Activated CD8-positive, alpha-beta T cell treated with anti-CD3 and anti-CD28 coated beads for 36 hours (primary cell): ENCODE measurements at places on chromosomes 13 and 19. TPM values are rescaled to one million over a fixed set of nuclear protein-coding genes. Genes with fewer than 3 reads are reported as not detected.
A peak's percentile ranks its signal among the peaks of the same experiment; 100 is the strongest.

- H3K27me3 ChIP-seq: no peaks in the 10 kb centered on the region
- DNase-seq: no peak
- H3K27ac ChIP-seq: no peak overlapping the region
- no peak overlapping the region for H3K4me3 ChIP-seq
Observed at GRCh38 chr13:44072536-44072935, 192.8 kb downstream of the LACC1 start.

- H3K4me1 ChIP-seq: no peaks in the 10 kb centered on the region
- no peak overlapping the region for H3K4me3 ChIP-seq
- DNase-seq: no peak
- H3K27ac ChIP-seq: no peak overlapping the region
- peaks cover 22% of the 10 kb centered on the region for H3K36me3 ChIP-seq
- H3K27me3 ChIP-seq: no peaks in the 10 kb centered on the region
Observed at GRCh38 chr19:16394681-16395375, 70.2 kb downstream of the KLF2 start.

GRCh38 chr19:7914598-7915045 is at the start of gene TGFBR3L:
Gene TGFBR3L, plus strand, starts transcription at chr19:7914830.
- no peak within 1 kb of the TSS for H3K27ac ChIP-seq
- peaks cover 19% of the 10 kb centered on the region for H3K36me3 ChIP-seq
- H3K27me3 ChIP-seq: peaks cover 20% of the 10 kb centered on the region
- peaks cover 20% of the 10 kb centered on the region for H3K4me1 ChIP-seq

DNA sequence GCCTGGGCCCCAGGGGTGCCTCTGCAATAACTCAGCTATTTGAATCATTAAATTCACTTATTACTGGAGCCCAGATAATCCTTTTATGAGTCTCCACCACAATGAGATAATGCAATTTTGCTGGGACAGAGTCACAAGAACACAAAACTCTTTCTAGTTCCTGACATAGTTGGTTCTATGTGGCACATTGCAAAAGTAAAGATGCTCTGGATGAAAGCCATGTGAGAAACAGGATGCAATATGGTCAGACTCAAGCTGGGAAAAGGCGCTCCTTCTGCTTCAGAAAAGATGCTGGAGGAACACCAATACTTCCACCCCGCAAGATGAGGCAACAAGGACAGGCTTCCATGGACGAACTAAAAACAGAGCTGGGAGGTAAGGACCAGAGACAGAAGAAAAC is 5.7 kb downstream of the ANKRD27 start:
- no peak for DNase-seq
- no peak overlapping the region for H3K27ac ChIP-seq
- H3K36me3 ChIP-seq: peaks cover 4% of the 10 kb centered on the region
- no peaks in the 10 kb centered on the region for H3K27me3 ChIP-seq

GRCh38 chr19:48608798-48609263 is 2.3 kb downstream of the SPACA4 start:
- no peaks in the 10 kb centered on the region for H3K27me3 ChIP-seq
- H3K4me3 ChIP-seq: no peak overlapping the region
- peaks cover 2% of the 10 kb centered on the region for H3K36me3 ChIP-seq
- DNase-seq: peak; percentile 70
- no peak overlapping the region for H3K27ac ChIP-seq

GRCh38 chr19:8194528-8195267 is 14.5 kb upstream of the CERS4 start:
- H3K4me3 ChIP-seq: peak overlapping the region; percentile 50
- no peaks in the 10 kb centered on the region for H3K27me3 ChIP-seq
- no peaks in the 10 kb centered on the region for H3K36me3 ChIP-seq
- H3K4me1 ChIP-seq: peaks cover 35% of the 10 kb centered on the region
- peak; percentile 74 for DNase-seq

DNA sequence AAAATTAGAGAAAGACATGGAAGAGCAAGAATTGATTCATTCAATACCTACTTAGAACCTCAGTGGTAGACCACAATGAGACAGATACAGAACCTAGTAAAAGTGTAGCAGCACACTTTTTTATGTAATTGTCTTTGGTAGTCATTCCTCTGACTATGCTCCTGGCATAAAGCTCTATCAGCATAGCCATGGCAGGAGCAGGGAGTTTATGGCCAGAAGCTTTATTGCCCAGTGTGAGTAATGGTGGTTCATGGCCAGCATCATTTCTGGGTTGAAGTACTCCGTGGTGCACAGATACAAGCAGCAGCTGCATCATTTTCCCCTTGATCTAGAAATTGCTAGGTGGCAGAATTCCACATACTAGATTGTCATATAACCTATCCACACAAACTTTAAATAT is 352.6 kb downstream of the TBC1D4 start:
- H3K36me3 ChIP-seq: no peaks in the 10 kb centered on the region
- H3K27me3 ChIP-seq: peaks cover 3% of the 10 kb centered on the region
- H3K4me3 ChIP-seq: no peak overlapping the region
- no peak for DNase-seq

DNA sequence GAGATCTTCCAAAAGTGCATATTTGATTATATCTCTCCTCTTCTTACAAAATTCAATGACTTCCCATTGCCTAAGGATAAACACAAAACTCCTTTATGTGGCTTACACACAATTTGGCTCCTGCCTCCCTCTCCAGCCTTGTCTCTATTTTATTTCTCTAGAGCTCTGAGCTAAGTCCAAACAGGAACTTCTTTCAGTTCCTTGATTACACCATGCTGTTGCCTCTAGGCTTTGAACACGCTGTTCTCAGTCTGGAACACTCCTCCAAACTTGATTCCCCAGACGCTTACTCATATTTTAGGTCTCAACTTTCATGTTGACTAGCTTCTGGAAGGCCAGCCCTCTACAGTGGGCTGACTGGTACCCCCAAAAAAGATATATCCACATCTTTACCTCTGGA is 258.5 kb downstream of the COG6 start:
- DNase-seq: no peak
- peaks cover 4% of the 10 kb centered on the region for H3K27me3 ChIP-seq
- peaks cover 8% of the 10 kb centered on the region for H3K4me1 ChIP-seq
- no peaks in the 10 kb centered on the region for H3K36me3 ChIP-seq
- H3K4me3 ChIP-seq: no peak overlapping the region
- H3K27ac ChIP-seq: no peak overlapping the region

- DNase-seq: no peak
- no peak overlapping the region for H3K27ac ChIP-seq
- H3K27me3 ChIP-seq: no peaks in the 10 kb centered on the region
- no peak overlapping the region for H3K4me3 ChIP-seq
Observed at GRCh38 chr13:60369242-60369641, 27.8 kb upstream of the TDRD3 start.

GRCh38 chr13:75236774-75237173 is 245.2 kb downstream of the TBC1D4 start:
- no peak overlapping the region for H3K27ac ChIP-seq
- H3K4me1 ChIP-seq: no peaks in the 10 kb centered on the region
- H3K4me3 ChIP-seq: no peak overlapping the region

DNA sequence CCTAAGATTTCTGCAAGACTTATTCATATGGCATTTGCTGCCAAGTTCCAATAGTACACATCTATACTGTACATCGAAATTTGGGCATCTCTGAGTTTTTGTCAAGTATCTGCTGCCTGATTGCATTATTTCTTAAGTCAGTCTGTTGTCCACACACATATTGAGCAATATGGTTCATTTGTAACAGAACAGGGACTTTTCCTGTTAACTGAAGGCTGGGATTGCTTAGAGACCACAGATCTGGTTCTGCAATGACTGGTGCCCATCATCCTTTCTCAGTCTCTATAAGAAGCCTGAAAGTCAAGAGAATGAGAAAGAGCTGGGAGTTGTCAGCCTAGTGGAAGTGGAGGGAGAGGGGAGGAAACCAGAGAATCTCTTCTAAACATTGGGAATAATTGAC is 22.5 kb upstream of the MYCBP2 start:
- H3K27me3 ChIP-seq: no peaks in the 10 kb centered on the region
- no peaks in the 10 kb centered on the region for H3K36me3 ChIP-seq
- no peak overlapping the region for H3K4me3 ChIP-seq
- peaks cover 20% of the 10 kb centered on the region for H3K4me1 ChIP-seq

DNA sequence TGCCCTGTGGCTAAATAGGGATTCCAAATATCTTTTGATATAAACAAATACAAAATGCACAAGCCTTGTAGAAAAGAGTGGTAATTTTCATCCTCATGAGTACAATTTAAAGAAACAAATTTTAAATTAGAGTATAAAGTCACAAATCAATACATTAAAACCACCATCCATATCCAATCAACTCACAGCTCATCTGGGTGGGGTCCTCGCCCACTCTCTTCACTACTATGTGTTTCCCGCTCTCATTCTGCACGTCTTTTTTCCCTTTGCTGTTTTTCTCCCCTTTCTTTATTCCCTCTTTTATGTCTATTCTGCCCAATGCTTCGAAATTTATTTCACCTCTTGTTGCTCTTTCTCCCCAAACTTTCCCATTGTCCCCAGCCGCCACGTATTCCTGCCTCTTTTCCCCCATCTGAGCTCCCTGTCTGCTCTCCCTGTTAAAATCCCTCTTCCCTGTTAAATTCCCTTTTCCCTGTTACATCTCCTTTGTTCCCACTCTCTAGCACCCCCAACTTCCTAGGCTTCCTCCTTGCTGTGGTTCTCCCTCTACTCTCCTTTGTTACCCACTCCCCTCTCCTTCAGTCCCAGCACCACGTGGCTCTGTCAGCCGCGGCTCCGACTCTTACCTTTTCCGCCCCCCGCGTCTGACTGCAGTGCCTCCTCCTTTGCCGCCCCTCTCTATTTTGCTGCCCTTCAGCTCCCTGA is 1.3 kb downstream of the ZNF616 start:
- peak; percentile 56 for DNase-seq
- H3K27ac ChIP-seq: peak overlapping the region; percentile 91
- peak overlapping the region; percentile 95 for H3K4me3 ChIP-seq
- H3K27me3 ChIP-seq: no peaks in the 10 kb centered on the region
- H3K4me1 ChIP-seq: peaks cover 25% of the 10 kb centered on the region
- H3K36me3 ChIP-seq: peaks cover 40% of the 10 kb centered on the region

DNA sequence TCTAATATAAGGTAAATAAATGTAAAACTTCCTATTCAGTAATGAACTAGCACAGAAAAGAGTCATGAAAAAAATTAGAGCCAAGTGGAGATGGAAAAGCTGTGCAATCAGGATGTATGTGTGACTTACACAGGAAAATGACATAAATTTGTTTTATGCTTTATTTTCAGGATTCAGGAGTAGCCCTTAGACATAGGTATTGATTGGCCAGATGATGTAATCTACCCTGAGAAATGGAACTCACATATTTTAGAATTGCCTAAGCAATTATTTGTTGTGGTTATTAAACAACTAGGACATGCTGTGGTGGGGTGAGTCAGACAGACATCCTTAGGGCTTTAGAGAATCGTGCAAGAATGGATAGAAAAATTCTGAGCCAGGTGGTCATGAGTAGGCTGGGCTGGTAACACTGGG is 110.6 kb downstream of the PCDH9 start:
- no peaks in the 10 kb centered on the region for H3K36me3 ChIP-seq
- DNase-seq: no peak
- H3K4me1 ChIP-seq: no peaks in the 10 kb centered on the region

DNA sequence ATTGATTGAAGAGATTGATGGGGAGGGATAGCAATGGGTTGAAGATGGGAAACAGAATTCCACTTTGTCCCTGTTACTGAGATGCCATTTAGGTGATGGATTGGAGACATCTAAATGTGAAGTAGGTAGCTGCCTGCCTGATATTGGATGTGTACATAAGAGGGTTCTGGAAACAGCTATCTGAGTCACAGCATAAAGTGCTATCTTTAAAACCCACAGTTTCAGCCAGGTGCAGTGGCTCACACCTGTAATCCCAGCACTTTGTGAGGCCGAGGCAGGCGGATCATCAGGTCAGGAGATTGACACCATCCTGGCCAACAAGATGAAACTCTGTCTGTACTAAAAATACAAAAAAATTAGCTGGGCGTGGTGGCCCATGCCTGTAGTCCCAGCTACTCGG is 72.6 kb downstream of the DNAJC3 start:
- no peaks in the 10 kb centered on the region for H3K27me3 ChIP-seq
- H3K4me1 ChIP-seq: peaks cover 5% of the 10 kb centered on the region
- no peak for DNase-seq
- no peak overlapping the region for H3K4me3 ChIP-seq
- H3K36me3 ChIP-seq: peaks cover 5% of the 10 kb centered on the region

GRCh38 chr19:44258835-44259413 is 762 bp upstream of the ZNF233 start:
- H3K36me3 ChIP-seq: peaks cover 33% of the 10 kb centered on the region
- no peak overlapping the region for H3K4me3 ChIP-seq
- DNase-seq: no peak
- peaks cover 9% of the 10 kb centered on the region for H3K4me1 ChIP-seq
- H3K27ac ChIP-seq: no peak overlapping the region

- H3K4me3 ChIP-seq: peak overlapping the region; percentile 92
- peak overlapping the region; percentile 93 for H3K27ac ChIP-seq
- H3K4me1 ChIP-seq: peaks cover 36% of the 10 kb centered on the region
- H3K36me3 ChIP-seq: peaks cover 15% of the 10 kb centered on the region
- peak; percentile 48 for DNase-seq
Observed at GRCh38 chr19:3554254-3555083, 2.9 kb downstream of the MFSD12 start.

DNA sequence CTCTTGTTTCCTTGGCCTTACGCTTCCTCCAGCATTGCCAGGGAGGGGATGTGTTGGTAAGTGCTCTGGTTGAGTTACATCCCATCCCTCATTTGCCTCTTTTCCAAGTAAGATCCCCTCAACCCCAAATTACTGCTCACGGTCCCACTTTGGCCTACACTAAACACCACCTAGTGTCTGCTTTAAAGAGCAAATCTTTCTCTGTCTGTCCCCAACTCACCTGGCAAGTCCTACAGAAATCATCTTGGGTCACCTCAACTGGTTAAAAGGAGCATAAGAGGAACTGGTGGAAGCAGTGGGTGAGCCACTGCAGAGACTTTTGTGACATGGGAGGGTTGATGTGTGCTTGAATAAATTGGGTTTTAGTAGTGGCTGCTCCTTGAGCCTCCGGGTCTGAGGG is 55.2 kb upstream of the SERPINE3 start:
- H3K4me1 ChIP-seq: peaks cover 6% of the 10 kb centered on the region
- DNase-seq: no peak
- H3K27me3 ChIP-seq: no peaks in the 10 kb centered on the region
- no peak overlapping the region for H3K4me3 ChIP-seq

GRCh38 chr19:2820112-2820702 is 539 bp downstream of the ZNF554 start:
- H3K27me3 ChIP-seq: no peaks in the 10 kb centered on the region
- H3K36me3 ChIP-seq: no peaks in the 10 kb centered on the region
- DNase-seq: peak; percentile 21
- H3K4me3 ChIP-seq: peak overlapping the region; percentile 84

ATP11A gene
- total RNA-seq: 30.2 TPM

IFNL2 gene
- not detected for total RNA-seq

VSTM1 gene
- total RNA-seq: not detected

MUC16 gene
- not detected for total RNA-seq

LILRA1 gene
- not detected for total RNA-seq

PINLYP gene
- 12.3 TPM for total RNA-seq

PRODH2 gene
- total RNA-seq: not detected
